ENCODE measurements at places on chromosomes 7 and 10.

GRCh38 chr7:142668495-142668894 is 80.8 kb upstream of the PRSS1 start:
- DNase-seq, result no peak

- no peak for DNase-seq
These were observed 134.9 kb upstream of the ANK3 start for GRCh38 chr10:60524541-60524940.

GRCh38 chr7:121831801-121832200 is 41.2 kb upstream of the PTPRZ1 start:
- DNase-seq, result no peak

- no peak for DNase-seq
These were observed 28.2 kb upstream of the PRKAR2B start for GRCh38 chr7:107016312-107016711.

DNA sequence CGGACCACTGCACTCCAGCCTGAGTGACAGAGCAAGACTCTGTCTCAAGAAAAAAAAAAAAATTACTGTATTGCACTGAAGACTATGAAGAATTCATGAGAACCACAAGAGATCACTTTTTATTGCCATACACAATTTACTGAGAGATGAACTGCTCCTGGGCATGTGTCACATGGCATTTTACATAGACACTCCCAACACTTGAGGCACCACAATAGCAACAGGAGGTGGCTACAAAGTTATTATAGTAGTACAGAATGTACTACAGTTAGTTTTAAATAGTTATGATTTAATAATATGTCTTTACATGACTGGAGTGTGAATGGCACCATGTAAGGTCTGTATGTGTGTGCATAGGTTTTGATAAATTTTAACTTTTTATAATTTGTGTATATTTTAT is 70.6 kb downstream of the KMT2E start:
- no peak for DNase-seq

GRCh38 chr7:140300243-140301136 is 97.8 kb downstream of the SLC37A3 start:
- no peak for DNase-seq

DNA sequence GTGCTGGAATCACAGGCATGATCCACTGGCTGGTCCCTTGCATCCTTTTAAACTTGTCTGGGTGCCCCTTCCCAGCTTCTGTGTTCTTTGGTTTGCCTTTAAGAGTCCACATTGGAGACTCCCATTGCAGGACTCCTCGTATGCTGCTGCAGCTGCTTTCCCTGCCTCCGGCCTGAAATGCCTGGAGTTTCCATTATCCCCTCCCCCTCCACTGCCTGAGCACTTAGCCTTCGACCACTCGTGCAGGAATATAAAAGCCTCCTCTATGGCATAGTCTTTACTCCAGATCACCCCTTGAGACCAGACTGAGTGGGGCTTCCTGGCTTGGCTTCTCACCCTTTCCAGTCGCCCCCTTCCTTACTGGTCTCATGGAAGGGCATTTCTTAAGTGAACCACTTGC is 80.2 kb downstream of the RHOBTB1 start:
- DNase-seq, result no peak

GRCh38 chr7:130181263-130181605 is 24.0 kb downstream of the TMEM209 start:
- no peak for DNase-seq

Measured in hematopoietic multipotent progenitor cell treated with erythropoietin and hydrocortisone succinate and interleukin-3 and kit ligand, for 15 days (in vitro differentiated cells).